Bronchial epithelial cell (primary cell): ENCODE measurements at places on chromosomes 12 and 14. TPM values are rescaled to one million over a fixed set of nuclear protein-coding genes. Genes with fewer than 3 reads are reported as not detected.

DNA sequence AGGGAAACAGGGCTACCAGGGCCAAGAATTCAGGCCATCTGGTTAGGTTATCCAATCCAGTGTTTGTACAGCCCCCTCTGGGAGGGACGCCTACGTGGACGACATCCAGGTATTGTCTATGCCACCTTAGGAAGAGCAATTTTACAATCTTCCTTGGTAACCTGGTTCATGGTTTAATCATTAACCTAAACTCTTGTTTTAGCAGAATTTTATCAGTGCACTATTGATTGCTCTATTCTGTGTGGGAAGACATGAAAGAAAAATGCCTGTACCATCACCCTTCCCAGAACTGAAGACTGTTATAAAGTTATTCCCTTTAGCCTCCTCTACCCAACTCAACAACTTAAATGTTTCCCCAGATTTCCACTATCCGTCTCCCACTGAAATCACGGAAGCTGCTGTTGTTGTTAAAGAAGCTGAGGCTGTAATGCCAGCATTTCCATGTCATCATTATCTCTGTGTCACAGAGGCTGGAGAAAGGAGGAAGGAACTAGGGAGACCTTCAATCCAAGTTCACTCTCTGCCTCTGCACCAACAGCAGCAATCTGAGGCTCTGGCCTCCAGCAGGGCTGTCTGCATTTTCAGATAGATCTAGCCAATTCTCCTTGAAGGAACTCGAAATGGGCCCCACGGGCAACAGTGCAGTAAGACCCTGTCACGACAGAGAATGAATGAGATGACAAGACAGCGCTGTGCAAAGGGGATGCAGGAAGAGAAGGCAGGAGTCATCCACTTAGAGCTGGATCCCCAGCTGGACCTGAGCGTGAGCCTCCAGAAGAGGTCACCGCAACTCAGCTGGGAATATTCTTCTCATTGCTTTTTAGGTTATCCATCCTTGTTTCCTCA, 183.4 kb upstream of the GZMB start:
- no peak for DNase-seq

GRCh38 chr12:81245907-81246570, 168.2 kb downstream of the ACSS3 start:
- no peak for DNase-seq

- DNase-seq: no peak
These were observed 51.1 kb upstream of the VRK1 start for GRCh38 chr14:96746101-96746500.

The LALBA gene
- total RNA-seq: not detected in 2 replicates

The FGD4 gene
- 22.9 and 24.8 TPM in 2 replicates for total RNA-seq

- no peak for DNase-seq
These were observed 71.7 kb upstream of the GPATCH2L start for GRCh38 chr14:76080025-76080424.

- peak; percentile 82 for DNase-seq
These were observed 233.4 kb upstream of the PELI2 start for GRCh38 chr14:55884819-55885218.

GRCh38 chr14:35353409-35354172, 51.0 kb downstream of the NFKBIA start:
- DNase-seq: peak; percentile 58

DNA sequence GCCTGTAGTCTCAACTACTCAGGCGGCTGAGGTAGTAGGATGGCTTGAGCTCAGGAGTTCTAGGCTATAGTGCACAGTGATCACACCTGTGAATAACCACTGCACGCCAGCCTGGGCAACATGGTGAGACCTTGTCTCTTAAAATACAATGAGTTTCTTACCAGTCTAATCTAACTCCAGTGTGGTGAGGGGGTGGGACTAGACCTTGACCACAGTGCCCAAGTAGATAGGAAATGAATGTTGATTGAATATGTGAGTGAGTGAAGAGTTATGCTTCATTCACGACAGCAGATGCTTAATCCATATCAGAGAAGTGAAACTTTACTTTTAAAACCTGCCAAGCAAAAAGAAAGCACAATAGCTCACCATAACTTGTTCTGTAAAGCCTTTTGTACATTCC, 11.2 kb upstream of the AK7 start:
- no peak for DNase-seq

The ADGRD1 gene
- under 0.01 TPM in 1 of 2 replicates, not detected in the other for total RNA-seq

DNA sequence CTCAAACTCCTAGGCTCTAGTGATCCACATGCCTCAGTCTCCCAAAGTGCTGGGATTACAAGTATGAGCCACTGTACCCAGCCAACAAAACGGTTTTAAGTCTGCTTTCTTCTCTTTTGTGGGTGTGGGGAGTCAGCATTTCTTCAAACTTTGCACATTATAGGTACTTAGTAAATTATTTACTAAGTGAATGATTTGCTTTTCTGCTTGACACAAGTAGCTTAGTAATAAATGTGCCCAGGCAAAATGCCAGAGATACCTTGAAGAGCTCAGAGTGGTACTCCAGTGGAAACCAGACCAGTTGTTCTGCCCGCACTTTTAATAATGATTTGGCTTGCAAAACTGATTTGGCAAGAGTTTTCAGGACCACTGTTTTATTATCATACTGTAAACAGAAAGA, 15.0 kb downstream of the DEPDC4 start:
- no peak for DNase-seq

GRCh38 chr12:28137414-28137813, 52.8 kb upstream of the CCDC91 start:
- DNase-seq: no peak

The PMEL gene
- total RNA-seq: 1.8 and 2.6 TPM in 2 replicates

The FOXA1 gene
- total RNA-seq: 4.9 and 5.3 TPM in 2 replicates

DNA sequence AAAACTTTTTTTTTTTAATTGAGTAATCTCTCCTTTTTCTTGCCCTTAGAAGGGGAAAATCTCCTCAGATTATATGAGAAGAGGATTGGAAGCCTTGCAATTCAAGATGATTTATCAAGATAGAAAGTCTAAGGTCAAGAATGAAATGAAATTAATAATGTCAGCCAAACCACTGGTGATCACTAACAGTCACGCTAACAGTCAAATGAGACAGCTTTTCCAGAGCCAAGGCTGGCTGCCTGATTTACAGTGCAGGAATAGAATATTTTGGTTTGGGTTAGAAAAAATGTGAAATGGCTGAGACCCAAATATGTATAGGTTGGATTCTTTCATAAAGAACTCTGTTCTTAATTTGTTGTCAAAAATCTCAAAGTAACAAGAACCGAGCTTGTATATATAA, 204.3 kb downstream of the PPM1H start:
- DNase-seq: no peak

GRCh38 chr14:51792809-51793208, 67.6 kb upstream of the GNG2 start:
- no peak for DNase-seq

The SELPLG gene
- under 0.01 and 0.13 TPM in 2 replicates for total RNA-seq

DNA sequence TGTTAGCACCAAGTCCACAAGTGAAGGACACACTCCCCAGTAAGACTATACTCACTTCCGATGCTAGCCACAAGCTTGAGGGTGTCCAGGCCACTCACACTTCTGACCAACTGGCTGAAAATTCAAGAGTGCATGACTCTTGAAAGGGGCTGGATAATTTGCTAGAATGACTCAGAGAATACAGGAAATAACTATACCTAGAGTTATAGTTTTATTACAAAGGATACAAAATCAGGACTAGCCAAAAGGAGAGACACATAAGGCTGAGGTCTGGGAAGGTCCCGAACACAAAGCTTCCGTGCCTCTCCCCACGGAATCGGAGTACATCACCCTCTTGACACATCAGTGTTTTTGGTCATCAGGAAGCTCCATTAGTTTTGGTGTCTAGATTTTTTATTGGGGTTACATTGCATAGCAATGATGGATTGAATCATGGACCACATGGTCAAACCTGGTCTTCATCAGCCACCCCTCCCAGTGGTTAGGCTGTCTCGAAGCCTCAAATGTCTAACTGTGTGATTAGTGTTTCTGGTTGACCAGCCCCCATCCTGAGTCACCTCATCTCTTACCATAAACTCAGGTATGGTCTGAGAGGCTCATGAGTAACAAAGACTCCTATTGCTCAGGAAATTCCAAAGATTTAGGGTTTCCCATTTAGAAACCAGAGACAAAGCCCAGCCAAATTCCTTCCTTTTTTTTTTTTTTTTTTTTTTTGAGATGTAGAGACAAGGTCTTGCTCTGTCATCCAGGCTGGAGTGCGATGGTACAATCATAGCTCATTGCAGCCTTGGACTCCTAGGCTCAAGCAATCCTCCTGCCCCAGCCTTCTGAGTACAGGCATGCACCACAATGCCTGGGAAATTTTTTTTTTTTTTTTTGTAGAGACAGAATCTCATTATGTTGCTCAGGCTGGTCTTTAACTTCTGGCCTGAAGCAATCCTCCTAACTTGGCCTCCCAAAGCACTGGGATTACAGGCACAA, 472.0 kb upstream of the TBX3 start:
- peak; percentile 95 for DNase-seq

GRCh38 chr12:64265839-64266238, 43.7 kb upstream of the KICS2 start:
- no peak for DNase-seq

DNA sequence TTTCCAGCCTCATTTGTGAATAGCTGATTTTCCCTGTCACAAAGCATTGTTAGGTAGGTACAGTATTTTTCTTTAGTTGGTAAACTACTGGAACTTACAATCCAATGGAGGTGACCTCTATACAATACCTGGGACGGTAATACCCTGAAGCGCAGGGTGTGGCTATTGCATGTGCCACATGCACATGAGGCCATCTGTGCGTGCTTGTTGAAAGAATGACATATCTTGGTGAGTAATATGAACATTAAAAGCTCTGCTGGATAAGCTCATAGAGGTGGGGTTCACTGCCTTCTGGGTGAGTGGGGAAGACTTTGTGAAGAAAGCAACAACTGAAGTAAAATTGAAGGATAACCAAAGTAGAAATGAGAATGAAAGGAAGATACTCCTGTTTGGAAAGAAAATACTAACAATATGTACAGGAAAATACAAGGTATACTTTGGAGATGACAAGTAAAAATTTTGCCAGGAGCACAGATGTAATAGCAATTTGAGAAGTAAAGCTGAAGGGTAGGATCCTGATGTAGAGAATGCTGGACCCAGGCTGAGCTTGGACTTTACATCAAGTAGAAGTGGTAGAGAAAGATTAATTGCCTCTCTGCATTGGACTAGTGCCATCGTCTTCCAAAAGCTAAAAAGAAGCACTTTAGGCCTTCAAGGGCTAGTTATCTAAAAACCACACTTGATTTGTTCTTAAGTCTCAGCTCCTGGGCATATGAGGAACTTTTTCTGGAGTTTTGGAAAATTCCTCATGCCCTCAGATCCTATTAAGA, 97.1 kb downstream of the SLC38A6 start:
- DNase-seq: peak; percentile 72

- no peak for DNase-seq
These were observed 771.7 kb upstream of the TMEM132C start for GRCh38 chr12:127494961-127495915.

GRCh38 chr12:105622220-105622619, 291.7 kb downstream of the C12orf75 start:
- DNase-seq: no peak

The MMP19 gene
- 0.13 and 0.53 TPM in 2 replicates for total RNA-seq

The CDK2 gene
- total RNA-seq: 5.2 and 6.8 TPM in 2 replicates

The SLC38A4 gene
- total RNA-seq: 2.4 and 2.9 TPM in 2 replicates

The LRP1-AS gene
- total RNA-seq: not detected in 2 replicates

The TMEM132C gene
- total RNA-seq: not detected in 2 replicates

- DNase-seq: peak; percentile 68
These were observed 8.1 kb downstream of the LRRC43 start for GRCh38 chr12:122190842-122191668.

- DNase-seq: peak; percentile 39
These were observed 5.7 kb upstream of the SLC35F4 start for GRCh38 chr14:57871459-57872080.

The GZMH gene
- total RNA-seq: not detected in 2 replicates

- no peak for DNase-seq
These were observed 61.3 kb upstream of the MDM1 start for GRCh38 chr12:68393417-68393816.

The ATP5F1B gene
- 519 and 608 TPM in 2 replicates for total RNA-seq

The KCNK13 gene
- total RNA-seq: not detected in 2 replicates

DNA sequence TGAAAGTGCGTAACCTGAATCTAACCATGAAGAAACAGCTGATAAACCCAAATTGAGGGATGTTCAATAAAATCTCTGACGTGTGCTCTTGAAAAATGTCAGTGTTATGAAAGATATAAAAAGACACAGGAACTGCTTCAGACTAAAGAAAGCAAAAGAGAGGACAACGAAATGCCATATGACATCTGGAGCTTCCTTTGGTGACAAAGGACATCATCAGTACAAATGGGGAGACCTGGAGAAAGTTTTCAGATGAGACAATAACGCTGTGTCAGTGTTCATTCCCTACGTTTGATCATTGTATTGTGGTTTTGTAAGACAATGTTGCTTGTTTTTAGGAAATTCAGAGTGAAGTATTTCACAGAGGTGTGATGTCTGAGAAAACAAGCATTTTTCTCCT, 125.9 kb upstream of the MAP1LC3B2 start:
- no peak for DNase-seq

DNA sequence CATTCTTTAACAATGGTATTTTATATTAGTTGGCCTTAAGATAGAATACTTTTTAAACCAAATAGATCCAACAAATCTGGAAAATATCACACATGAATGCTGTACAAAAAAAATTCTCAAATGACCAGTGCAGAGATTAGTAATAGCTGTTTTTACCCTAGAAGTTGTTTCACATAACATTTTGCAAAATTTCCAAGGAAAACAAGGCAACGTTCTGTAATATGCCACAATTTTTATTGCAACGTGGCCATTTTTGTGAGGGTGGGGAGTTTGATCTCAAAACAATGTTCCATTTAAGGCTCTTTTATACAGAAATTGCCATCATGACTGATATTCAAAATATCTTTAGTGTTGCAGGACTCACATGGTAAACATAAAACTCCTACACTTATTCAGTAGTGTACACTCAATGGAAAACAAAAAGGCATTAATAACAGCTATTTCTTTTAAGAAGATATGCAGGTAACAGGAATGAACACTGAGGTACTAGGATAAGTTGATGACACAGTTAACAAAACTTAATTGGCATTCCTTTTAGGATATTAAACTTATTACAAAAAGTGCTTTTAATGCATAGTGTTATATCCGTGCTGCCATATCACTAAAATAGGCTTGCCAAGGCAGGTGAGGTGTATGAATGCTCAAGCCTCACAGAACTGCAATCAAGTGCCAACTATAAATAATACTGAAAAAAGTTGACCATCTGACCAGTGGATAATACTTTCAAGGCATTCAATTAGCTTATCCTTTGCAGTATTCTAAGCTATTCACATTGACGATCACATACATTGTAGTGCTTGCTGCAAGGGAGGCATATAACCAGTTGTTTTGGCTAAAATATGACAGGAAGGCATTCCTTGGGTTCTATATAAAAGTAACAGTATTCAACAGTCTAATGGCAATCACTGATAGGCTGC, 2.3 kb downstream of the CFL2 start:
- no peak for DNase-seq
